ENCODE measurements at places on chromosomes 11 and 22. TPM values are rescaled to one million over a fixed set of nuclear protein-coding genes. Genes with fewer than 3 reads are reported as not detected.

- H3K27me3 ChIP-seq, result no peaks in the 10 kb centered on the region
- H3K4me3 ChIP-seq, result no peak overlapping the region
- H3K36me3 ChIP-seq, result no peaks in the 10 kb centered on the region
- H3K4me1 ChIP-seq, result no peaks in the 10 kb centered on the region
- H3K27ac ChIP-seq, result no peak overlapping the region
- DNase-seq, result no peak
Measured at GRCh38 chr11:103988595-103988969, 47.9 kb upstream of the DDI1 start.

- H3K27me3 ChIP-seq, result no peaks in the 10 kb centered on the region
- no peaks in the 10 kb centered on the region for H3K36me3 ChIP-seq
- no peak overlapping the region for H3K27ac ChIP-seq
- DNase-seq, result no peak
- peaks cover 2% of the 10 kb centered on the region for H3K4me1 ChIP-seq
- no peak overlapping the region for H3K4me3 ChIP-seq
Measured at GRCh38 chr11:31722754-31723153, 88.4 kb downstream of the PAX6 start.

DNA sequence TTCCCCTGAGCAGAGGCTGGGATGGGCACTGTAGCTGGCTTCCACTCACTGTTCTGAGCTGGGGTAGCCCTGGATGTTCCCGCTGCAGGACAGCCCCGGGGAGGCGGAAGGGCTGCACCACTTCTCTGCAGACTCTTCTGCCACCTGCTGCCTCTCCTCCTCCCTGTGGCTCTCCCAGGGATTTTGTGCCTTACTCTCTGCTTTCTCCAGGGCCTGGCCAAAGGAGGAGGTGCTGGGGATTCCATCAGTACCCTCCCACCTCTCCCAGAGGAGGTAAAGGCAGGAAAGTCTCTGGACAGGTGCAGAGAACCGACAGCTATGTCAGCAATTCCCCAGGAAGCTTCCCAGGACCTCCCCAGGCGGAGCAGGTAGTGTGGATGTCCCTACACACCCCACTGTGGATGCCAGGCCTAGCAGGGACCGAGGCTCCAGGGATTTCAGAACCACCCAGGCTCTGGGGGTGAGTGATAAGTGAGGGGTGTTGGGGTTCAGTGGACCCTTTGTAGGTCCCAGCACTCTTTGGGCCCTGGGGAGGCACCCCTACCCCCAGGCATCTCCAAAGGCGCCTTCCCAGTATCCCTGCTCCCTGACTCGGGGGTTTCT, 11.3 kb downstream of the DUSP8 start:
- no peaks in the 10 kb centered on the region for H3K4me1 ChIP-seq
- H3K4me3 ChIP-seq, result no peak overlapping the region
- DNase-seq, result no peak
- no peaks in the 10 kb centered on the region for H3K36me3 ChIP-seq
- H3K27ac ChIP-seq, result no peak overlapping the region

- no peak for DNase-seq
- no peak overlapping the region for H3K27ac ChIP-seq
- no peak overlapping the region for H3K4me3 ChIP-seq
- H3K36me3 ChIP-seq, result no peaks in the 10 kb centered on the region
- no peaks in the 10 kb centered on the region for H3K27me3 ChIP-seq
- no peaks in the 10 kb centered on the region for H3K4me1 ChIP-seq
Measured at GRCh38 chr11:64620381-64620971, 29.5 kb downstream of the SLC22A12 start.

DNA sequence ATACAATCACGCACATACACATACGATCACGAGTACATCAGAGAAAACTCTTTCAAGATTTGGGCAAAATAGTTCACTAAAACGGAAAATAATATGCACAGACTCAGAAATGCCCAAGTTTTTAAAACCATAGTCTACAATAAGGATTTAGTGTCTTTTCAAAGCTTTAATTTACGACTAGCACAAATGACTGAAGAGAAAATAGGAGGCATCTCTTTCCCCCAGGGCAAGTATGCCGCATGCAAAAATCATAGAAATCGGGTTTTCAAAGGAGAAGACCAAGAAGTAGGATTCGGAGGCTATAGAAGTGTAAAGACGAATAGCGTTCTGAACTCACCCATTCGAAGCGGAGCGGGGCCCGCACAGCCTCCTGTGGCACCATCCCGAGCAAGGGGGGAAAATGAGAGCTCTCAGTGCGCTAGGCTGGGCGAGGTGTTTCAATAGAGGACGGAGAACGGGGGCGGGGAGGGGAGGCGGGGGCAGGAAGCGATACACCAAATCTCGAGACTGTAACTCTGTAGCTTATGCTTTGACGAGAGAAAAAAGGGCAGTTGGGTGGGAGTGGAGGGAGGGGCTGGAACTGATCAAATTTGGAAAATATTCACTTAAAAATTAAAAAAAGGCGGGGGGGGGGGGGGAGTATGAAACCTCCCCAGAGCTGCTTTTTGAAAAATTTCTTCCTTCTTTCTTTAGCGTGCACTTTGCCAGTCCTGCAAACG, 15.8 kb downstream of the BLID start:
- peaks cover 1% of the 10 kb centered on the region for H3K4me1 ChIP-seq
- peaks cover 28% of the 10 kb centered on the region for H3K27me3 ChIP-seq
- H3K27ac ChIP-seq, result no peak overlapping the region
- H3K4me3 ChIP-seq, result no peak overlapping the region
- no peaks in the 10 kb centered on the region for H3K36me3 ChIP-seq

GRCh38 chr11:1959786-1960185, 12.7 kb downstream of the MRPL23 start:
- no peaks in the 10 kb centered on the region for H3K36me3 ChIP-seq
- DNase-seq, result no peak
- no peaks in the 10 kb centered on the region for H3K27me3 ChIP-seq
- no peak overlapping the region for H3K4me3 ChIP-seq
- no peaks in the 10 kb centered on the region for H3K4me1 ChIP-seq

DNA sequence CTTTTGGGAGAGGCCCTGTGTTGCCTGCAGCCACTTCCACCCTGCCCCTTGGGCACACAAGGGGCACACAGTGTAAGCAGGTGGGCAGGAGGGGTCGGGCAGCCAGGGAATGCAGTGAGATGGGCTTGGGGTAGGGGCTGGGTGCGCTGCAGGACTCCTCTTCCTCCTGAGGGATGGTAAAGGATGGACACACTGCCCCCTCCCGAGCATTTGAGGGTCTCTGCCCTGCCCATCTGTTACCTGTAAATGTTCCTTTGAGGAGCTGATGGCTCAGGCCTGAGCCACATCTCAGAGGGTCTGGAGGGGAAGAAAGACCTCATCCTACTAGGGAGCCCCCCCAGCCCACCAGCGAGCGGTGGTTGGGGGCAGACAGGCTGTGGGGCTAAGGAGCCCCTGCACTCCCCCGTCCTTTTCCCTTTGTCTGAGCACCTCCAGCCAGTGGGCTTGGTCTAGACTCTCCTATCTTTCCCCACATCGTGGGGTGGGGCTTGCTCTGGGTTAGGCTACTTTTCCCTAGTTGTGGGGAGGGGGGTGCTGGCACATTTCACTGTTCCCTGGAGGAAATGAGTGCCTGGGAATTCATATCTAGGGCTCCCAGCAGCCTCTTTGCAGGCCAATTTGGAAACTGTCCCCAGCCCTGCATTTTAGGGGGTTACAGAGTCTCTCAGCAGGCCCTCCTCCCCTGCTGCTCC, 1.7 kb upstream of the TSSC4 start:
- peak overlapping the region; percentile 95 for H3K4me3 ChIP-seq
- H3K4me1 ChIP-seq, result peaks cover 8% of the 10 kb centered on the region
- no peak for DNase-seq
- no peaks in the 10 kb centered on the region for H3K27me3 ChIP-seq

DNA sequence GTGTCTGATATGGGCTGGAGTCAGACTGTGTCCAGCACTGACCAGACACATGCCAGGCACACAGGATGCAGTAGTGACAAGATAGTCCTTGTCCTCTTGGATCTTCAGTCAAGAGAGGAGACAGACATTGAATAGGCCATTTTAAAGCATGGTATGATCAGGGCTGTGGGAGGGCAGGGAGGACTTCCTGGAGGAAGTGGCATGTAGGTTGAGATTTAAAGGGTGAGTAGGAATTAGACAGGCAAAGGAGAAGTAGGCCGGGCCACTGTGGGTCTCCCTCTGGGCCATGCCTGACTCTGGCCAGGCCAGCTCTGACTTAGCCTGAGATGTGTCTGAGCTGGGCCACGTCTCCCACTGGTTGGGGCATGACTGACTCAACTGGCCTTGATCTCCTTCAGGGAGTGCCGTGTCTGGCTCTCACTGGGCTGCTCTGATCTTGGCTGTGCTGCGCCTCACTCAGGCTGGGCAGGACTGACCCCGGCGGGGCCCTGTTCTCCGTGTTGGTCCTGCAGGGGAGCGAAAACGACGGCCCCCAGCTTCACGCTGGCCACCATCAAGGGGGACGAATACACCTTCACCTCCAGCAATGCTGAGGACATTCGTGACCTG, 71.2 kb downstream of the MYO7A start:
- no peak overlapping the region for H3K4me3 ChIP-seq
- no peak overlapping the region for H3K27ac ChIP-seq
- no peak for DNase-seq
- no peaks in the 10 kb centered on the region for H3K27me3 ChIP-seq

DNA sequence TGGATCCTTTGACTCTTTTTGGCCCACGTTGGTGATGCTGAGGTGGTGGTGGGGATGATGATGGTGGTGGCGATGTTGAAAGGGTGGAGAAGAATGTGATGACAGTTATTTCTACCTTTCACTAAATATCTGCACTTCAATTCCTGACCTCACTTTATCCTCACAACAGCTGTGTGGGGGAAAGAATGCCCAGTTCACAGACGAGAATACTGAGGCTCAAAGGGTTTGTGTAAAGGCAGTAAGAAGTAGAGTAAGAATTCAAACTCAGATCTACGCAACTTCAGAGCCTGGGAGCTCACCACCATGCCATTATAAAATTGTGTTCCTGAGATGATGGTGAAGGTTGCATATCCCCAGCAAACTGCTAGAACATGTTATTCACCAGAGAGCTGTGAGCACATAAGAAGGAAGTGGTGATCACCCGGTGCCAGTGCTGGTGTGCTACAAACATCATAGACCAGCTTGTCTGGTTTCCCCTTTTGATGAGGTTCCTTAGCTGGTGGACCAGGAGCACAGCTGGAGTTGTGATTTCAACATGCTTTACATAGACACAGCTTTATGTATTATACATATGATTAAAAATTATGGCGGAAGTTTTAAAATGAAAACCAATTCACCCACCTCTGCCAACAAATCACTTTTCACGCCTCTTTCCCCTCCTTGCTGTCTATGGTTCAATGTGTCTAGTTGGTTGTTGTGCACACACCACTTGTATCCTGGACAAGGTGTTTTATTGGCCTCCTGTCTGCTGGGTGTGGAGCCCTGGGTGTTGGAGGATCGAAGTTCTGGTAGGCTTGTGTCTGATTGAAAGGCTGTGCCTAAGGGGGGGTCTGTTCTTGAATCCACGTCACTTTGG, 6.2 kb downstream of the ST14 start:
- no peak overlapping the region for H3K27ac ChIP-seq
- no peak overlapping the region for H3K4me3 ChIP-seq
- no peaks in the 10 kb centered on the region for H3K36me3 ChIP-seq
- peaks cover 1% of the 10 kb centered on the region for H3K4me1 ChIP-seq

DNA sequence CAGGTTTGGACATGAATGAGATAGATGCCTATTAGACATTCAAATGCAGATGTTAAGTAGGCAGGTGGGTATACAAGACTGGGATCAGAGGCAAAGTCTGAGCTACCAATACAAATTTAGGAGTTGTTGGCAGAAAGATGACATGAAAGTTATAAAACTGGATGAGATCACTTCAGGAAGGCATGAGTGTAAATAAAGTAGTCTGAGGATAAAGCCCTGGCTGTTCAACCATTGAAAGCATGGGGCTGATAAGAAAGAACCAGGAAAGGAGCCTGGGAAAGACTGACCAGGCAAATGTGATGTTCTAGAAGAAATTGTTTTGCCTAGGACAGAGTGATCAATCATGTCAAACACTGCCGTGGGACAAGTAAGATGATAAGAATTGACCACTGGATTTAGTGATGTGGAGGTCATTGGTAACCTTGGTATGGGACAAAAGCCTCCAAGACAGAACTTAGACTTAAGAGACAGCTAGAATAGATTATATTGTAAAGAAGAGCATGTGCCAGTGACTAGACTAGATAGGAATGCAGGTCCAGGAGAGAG, 98.5 kb downstream of the EHF start:
- no peak for DNase-seq
- no peaks in the 10 kb centered on the region for H3K36me3 ChIP-seq
- no peak overlapping the region for H3K27ac ChIP-seq
- H3K4me3 ChIP-seq, result no peak overlapping the region
- H3K4me1 ChIP-seq, result no peaks in the 10 kb centered on the region
- H3K27me3 ChIP-seq, result peaks cover 3% of the 10 kb centered on the region

DNA sequence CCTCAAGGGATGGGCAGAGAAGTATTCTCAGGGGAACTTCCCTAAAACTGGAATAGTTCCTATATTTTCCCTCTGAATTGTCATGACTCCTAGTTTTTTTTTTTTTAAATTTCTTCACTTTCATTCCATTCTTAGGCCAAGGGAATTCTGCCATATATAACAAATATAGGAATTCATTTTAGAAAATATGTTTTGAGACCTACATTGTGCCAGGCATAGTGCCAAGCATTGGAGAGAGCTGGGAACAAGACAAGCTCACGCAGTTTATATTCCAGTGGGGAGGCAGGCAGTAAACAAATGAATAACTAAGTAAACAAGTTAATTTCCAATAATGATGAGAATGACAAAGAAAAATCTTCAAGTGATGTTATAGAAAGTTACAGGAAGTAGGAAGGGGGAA, 2.6 kb upstream of the NPTXR start:
- no peak overlapping the region for H3K4me3 ChIP-seq
- peaks cover 7% of the 10 kb centered on the region for H3K4me1 ChIP-seq
- DNase-seq, result no peak
- no peak overlapping the region for H3K27ac ChIP-seq
- peaks cover 42% of the 10 kb centered on the region for H3K27me3 ChIP-seq

GRCh38 chr11:87125257-87125656, 87.5 kb downstream of the TMEM135 start:
- no peak overlapping the region for H3K4me3 ChIP-seq
- no peak for DNase-seq
- H3K36me3 ChIP-seq, result peaks cover 3% of the 10 kb centered on the region
- no peaks in the 10 kb centered on the region for H3K27me3 ChIP-seq
- no peaks in the 10 kb centered on the region for H3K4me1 ChIP-seq

DNA sequence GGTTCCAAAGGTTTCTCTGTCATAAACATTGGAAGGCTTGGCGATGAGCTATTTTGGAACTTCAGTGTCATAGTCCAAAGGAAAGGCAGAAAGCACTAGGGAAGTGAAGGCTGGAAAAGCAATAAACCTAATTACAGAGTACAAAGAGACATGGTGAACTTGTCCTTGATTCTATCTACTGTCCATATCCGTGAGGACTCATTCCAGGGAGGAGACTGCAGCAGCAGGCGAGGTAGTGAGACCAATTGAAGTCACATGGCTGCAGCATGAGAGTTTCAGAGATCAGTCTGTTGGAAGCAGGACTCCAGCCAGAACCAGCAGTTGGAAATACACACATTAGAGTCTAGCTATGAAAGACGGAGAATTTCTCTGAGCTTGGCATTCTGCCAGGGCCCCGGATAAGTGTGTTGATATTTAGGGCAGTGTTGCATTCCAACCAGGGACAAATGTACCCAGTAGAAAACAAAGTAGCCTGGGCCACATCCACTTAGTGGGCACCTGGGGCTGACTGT, 54.1 kb upstream of the ARHGAP42 start:
- H3K27me3 ChIP-seq, result no peaks in the 10 kb centered on the region
- H3K4me3 ChIP-seq, result no peak overlapping the region
- H3K4me1 ChIP-seq, result no peaks in the 10 kb centered on the region
- DNase-seq, result no peak
- no peaks in the 10 kb centered on the region for H3K36me3 ChIP-seq
- no peak overlapping the region for H3K27ac ChIP-seq

Gene TSGA10IP
- not detected for total RNA-seq

Gene GRM5
- not detected for total RNA-seq

Gene RIMBP3C
- 0.18 TPM for total RNA-seq

Gene MMP8
- not detected for total RNA-seq

Gene PANX3
- not detected for total RNA-seq

Gene TMPRSS5
- total RNA-seq, result 1.0 TPM

Measured in activated T-helper 2 cell treated with anti-CD3 and anti-CD28 coated beads, Interferon-gamma antibody, Interleukin-2, Interleukin-4, amounts not matched to agents 10 μg/mL and 5 μg/mL and 100 μg/mL, durations not matched to agents 14 hours and 24 hours and 36 hours (primary cell).